GM12865 (cell line): ENCODE measurements at places on chromosomes 3 and 15.

GRCh38 chr15:101641129-101641764 is 10.9 kb downstream of the TM2D3 start:
- peak; percentile 83 for DNase-seq

DNA sequence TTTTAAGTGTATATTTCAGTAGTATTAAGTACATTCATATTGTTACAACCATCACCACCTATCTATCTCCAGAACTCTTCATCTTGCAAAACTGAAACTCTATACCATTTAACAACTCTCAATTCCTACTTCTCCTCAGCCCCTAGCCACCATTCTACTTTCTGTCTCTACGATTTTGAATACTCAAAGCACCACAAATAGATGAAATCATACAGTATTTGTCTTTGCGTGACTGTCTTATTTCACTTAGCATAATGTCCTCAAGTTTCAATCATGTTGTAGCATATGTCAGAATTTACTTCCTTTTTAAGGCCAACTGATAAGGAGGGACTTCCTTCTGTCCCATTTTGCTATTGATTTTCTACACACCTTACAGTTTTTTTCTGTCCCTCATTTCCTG is 593.3 kb downstream of the FHIT start:
- DNase-seq = peak; percentile 52

DNA sequence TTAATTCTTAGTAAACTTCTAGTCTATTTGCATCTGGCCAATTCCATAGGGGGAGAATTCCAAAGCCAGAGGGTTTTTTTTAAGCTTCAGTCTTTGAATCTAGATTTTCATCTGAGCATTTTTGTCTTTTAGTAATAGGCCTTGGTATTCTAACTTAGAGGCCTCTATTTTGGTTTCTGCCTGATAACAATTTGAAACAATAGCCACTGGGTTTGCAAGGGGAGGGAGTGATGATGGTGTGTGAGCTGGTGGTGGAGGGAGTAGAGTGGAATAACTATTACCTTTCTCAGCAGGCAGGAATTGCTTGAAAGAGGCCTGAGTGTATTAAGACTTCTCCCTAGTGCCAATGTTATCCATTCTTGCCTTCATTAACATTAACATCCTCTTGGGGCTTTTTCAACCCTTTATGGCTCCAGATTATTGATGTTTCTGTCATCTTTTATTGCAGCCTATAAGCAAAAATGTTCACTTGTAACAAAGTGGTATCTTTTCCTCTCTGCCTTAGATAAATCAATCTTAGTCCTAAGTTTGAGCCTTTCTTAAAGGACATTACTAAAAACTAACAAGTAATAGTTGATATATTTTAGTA is 26.5 kb upstream of the TCF12 start:
- DNase-seq = no peak

DNA sequence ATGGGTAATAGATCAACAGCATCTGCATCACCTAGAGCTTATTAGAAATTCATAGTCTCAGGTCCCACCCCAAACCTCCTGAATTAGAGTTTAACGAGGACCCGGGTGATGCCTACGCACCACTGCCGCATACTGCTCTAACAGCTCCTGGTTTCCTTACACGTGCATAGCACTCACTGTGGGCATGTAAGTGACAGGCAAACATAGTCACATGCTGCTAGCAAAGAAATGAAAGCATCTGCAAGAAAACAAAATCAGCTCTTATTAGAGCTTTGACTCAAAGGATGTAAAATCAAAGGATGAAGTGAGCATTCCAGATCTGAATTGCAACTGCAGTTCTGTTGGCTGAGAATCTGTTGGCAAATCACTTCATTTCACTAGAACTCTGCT is 19.1 kb upstream of the RIOX2 start:
- DNase-seq = no peak

- peak; percentile 72 for DNase-seq
Measured at GRCh38 chr15:42608110-42608531, 32.7 kb downstream of the STARD9 start.

GRCh38 chr15:94877833-94878232 is 646.5 kb downstream of the MCTP2 start:
- no peak for DNase-seq

DNA sequence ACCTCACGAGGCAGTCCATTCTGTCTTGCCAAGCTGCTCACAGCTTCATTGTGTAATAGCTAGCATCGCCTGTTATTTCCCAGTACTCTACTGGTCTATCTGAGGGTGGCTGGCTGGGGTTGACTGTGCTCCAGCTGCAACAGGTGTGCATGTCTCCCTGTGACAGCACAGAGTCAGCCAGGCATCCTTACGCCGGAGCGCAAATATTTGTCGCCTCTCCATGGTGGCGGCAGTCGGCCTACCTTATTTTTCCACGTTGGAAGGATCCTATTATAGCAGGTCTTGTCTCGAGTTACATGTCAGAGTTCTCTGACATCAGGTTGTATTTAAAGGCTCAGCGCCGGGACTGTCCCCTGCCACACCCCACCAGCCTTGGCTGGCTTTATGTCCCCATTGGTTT is 307.1 kb downstream of the TLE3 start:
- DNase-seq = no peak

- DNase-seq = no peak
Measured at GRCh38 chr3:11362600-11362999, 90.4 kb downstream of the ATG7 start.

DNA sequence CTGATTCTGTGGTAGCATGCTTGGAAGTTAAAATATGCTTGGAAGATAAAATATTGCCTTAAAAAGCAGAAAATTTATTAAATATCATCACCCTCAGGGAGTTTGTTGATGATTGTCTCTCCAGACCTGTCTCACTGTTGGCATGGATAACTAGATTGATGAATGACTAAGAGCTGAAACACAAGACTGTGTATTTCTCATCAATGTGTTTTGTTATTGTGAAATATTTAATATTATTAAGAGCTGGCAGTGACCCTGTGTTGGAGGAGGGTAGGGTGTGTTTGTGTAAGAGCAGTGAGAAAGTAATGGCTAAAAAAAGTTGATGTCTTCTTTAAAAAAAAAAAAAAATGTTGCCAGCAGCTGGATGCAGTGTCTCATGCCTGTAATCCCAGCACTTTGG is 82.2 kb downstream of the ITPR1 start:
- no peak for DNase-seq

GRCh38 chr15:85298366-85298765 is 82.0 kb upstream of the AKAP13 start:
- no peak for DNase-seq

DNA sequence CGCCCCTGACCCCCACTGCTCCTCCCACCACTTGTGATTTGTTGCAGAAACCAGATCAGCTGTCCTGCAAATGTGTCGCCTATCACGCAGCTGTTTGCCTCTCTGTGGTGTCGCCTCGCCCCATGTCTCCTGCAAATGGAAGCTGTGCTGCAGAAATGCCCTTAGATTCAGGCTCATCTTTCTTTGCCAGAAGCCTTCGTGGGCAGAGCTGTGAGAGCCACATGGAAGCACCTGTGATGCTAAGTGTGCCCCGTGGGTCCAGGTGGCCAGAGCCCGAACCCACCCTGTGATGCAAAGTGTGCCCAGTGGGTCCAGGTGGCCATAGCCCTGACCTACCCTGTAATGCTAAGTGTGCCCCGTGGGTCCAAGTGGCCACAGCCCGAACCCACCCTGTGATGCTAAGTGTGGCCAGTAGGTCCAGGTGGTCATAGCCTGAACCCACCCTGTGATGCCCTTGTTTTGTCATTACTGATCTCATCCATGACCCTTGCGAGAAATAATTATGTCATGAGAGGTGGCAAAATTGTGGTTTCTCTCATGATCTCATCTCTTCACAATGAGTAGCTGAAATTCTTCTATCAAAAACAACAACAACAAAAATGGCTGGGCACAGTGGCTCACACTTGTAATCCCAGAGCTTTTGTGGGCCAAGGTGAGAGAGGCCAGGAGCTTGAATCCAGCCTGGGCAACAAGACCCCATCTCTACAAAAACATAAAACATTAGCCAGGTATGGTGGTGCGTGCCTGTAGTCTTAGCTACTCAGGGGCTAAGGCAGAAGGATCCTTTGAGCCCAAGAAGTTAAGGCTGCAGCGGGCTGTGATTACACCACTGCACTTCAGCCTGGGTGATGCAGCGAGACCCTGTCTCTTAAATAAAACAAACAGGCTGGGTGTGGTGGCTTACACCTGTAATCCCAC is 187.4 kb downstream of the GOLGA6L6 start:
- DNase-seq = no peak

GRCh38 chr3:135106445-135106844 is 311.4 kb downstream of the EPHB1 start:
- peak; percentile 17 for DNase-seq

DNA sequence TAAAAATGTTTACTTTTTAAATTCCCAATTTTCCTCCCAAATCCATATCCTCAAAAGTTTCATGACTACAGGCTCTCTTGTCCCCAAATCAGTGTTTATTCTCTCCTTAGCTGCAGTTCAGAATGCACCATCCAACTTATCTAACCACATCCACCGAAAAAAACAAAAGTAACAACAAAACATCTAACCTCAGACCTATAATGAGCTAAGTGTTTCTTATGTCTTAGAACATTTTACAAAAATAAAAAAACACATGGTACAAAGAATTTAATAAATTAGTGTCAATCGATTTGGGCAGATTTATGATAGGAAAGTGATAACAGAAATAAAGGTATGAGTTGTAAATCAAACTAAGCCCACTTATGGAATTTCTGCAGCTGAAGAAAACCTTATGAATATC is 13.6 kb downstream of the SATB1 start:
- DNase-seq = no peak

- DNase-seq = no peak
Measured at GRCh38 chr3:48125013-48125705, 63.1 kb downstream of the CDC25A start.

GRCh38 chr15:25185156-25185710 is 230.4 kb downstream of the SNRPN start:
- DNase-seq = no peak

GRCh38 chr3:160482796-160483195 is 33.2 kb upstream of the TRIM59 start:
- no peak for DNase-seq

- no peak for DNase-seq
Measured at GRCh38 chr3:160678292-160678842, 1.4 kb downstream of the ARL14 start.

DNA sequence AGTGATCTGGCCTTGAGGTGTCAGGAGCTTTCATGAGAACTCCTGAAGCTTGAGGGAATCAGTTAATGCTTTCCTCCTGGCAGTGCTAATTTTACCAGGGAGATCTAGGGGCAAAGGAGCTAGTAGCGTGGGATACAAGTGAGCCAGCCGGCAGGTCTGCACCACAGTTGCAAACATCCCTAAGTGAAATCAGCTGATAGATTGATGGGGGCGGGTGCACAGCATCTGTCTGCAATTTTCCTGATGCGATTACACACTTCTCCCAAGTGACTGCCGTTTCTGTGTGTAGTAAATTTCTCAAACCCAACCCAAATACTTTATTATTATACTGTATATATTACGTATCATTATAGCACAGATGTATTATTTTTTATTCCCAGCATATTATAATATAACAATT is 304.5 kb downstream of the AGBL1 start:
- DNase-seq = no peak

DNA sequence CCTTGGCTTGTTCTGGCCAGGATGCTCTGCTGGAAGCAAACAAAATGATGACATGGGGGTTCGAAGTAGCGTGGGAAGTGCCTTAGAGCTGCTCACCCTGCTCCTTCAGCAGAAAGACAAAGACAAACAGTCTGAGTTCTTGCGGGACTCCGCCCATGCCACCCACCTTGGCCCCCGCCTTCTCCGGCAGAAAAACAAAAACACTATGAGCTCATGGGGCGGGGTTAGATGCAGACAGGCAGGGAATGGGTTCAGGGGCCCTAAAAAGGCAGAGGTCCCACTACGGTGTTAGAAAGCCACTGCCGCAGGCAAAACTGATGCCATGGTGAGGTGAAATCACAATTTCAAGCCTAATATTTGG is 9.7 kb upstream of the NCKIPSD start:
- DNase-seq = no peak

- peak; percentile 54 for DNase-seq
Measured at GRCh38 chr15:75727851-75728715, 15.4 kb upstream of the CSPG4 start.

GRCh38 chr3:7585052-7585451 is 724.1 kb downstream of the GRM7 start:
- peak; percentile 6 for DNase-seq

GRCh38 chr3:195133013-195133412 is 137.9 kb downstream of the XXYLT1 start:
- no peak for DNase-seq

DNA sequence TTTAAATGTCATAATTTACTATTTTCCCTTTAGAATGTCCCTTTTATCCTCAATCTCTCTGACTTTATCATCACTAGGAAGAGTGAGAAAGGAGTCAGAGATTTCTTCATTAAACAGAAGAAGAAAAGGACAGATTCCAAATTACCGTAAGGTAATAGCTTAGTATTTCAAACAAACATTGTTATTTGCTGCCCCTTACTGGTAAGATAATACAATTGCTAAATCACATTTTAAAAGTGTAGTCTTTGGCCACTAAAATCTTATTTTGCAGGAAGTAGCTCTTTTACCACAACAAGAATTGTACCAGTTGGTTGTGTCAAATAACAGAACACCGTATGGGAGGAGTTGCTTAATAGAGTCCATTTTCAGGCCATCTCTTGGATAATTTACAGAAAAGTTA is 53.7 kb downstream of the CGGBP1 start:
- peak; percentile 29 for DNase-seq

DNA sequence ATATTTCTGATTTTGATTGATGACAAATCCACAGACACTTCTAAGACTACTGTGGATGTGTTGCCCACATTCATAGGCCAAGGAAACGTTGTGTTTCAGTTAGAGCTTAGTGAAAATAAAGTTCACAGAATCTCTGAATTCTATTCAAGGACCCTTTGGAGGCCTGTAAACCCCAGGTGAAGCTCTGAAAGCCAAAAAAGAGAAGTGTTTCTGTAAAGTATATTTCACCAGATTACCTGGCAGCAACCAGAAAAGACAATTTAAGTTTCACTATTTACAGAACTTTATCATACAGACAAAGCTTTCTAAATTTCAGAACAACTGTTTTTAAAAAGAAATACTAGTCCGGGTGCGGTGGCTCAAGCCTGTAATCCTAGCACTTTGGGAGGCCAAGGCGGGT is 2.6 kb downstream of the CLPX start:
- peak; percentile 41 for DNase-seq

DNA sequence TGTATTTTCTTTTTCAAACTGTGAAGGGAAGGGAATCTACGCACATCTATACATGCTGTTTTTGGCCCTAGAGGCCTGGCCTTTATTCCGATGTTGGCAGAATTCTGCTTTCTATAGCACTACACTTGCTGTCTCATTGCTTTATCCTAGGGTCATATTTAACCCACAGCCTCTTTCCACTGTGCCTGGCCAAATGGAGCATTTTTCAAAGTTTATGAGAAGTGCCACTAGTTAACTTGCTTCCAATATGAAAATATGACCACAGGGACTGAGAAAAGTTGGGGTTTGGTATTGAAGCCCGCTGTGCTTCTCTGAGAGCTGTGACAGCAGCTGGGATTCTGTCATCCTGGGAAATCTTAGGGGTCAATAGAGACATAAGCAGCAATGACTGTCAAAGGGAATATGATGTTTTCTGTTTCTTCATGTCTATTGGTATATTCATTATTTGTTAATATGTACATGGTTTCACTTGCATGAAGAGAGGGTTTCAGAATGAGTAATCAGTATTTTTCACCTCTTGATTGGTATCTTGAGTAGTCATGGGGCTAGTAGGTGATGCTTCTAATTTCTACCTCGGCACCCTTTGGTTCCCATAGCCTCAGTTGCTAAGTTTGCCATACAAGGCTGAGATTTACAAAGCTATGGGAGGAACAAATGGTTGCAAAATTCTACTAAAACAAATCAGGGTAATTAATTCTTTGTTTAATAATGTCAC is 275.8 kb upstream of the RBMS3 start:
- DNase-seq = peak; percentile 61

GRCh38 chr15:69813881-69814280 is 283.8 kb downstream of the TLE3 start:
- no peak for DNase-seq
